Diencephalon (tissue), 1 donor: ENCODE measurements at places on chromosomes 3 and 15. TPM values are rescaled to one million over a fixed set of nuclear protein-coding genes. Genes with fewer than 3 reads are reported as not detected.

Gene SNTN
- total RNA-seq, result 2.3 TPM

Gene GMPS
- total RNA-seq, result 36.7 TPM

Gene LCTL
- 0.46 TPM for total RNA-seq

Gene PROK2
- 5.5 TPM for total RNA-seq

Gene KNG1
- total RNA-seq, result not detected

Gene GRAMD1C
- 10.8 TPM for total RNA-seq

Gene MESP1
- 2.5 TPM for total RNA-seq

Gene FBXW12
- total RNA-seq, result 1.8 TPM

Gene NAA50
- 73.6 TPM for total RNA-seq

Gene CPB1
- total RNA-seq, result not detected
